Right atrium auricular region (tissue), 2 donors: ENCODE measurements at places on chromosomes 7 and 10. TPM values are rescaled to one million over a fixed set of nuclear protein-coding genes. Genes with fewer than 3 reads are reported as not detected.

DNA sequence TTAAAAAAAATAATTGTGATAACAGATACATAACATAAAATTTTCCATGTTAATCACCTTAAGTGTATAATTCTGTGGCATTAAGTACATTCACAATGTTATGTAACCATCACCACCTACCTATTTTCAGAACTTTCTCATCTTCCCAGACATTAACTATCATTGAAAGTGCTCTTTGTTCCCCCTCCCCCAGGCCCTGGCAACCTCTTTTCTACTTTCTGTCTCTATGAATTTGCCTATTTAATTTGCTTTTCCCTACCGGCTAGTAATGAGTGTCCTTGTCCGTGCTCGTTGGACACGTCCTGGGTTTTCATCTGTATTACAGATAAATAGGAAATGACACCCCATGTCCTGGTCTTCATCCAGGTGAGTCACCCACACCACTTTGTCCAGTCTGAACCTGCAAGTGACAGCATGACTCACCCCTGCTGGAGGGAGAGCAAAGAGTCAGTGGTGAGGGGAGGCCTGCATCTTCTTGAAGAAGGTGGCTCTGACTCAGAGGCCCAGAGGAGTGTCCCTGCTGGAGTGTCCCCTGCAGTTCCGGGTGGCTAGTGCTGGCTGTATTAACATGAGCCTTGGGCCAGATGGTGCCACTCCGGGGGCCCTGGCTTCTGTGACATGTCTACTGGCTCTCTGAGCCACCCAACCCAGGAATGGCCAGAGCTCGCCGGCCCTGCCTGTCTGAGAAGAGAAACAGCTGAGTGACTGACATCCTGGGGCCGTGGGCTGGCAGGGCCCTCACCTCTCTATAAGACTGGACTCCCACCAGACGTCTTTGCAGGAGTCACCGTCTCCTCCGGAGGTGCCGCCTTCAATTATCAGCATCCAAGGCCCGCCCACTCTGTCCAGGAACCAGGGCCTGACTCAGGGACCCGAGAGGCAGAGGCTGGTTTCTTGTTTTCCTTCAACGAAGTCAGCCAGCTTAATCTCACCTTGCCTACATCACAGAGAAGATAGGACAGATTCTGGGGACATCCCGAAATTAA, 503.2 kb upstream of the MKI67 start:
- no peak for DNase-seq
- H3K4me1 ChIP-seq = no peaks in the 10 kb centered on the region
- H3K27ac ChIP-seq = no peak overlapping the region

Gene UCMA
- not detected for total RNA-seq

Gene SPDYE11
- not detected for total RNA-seq

DNA sequence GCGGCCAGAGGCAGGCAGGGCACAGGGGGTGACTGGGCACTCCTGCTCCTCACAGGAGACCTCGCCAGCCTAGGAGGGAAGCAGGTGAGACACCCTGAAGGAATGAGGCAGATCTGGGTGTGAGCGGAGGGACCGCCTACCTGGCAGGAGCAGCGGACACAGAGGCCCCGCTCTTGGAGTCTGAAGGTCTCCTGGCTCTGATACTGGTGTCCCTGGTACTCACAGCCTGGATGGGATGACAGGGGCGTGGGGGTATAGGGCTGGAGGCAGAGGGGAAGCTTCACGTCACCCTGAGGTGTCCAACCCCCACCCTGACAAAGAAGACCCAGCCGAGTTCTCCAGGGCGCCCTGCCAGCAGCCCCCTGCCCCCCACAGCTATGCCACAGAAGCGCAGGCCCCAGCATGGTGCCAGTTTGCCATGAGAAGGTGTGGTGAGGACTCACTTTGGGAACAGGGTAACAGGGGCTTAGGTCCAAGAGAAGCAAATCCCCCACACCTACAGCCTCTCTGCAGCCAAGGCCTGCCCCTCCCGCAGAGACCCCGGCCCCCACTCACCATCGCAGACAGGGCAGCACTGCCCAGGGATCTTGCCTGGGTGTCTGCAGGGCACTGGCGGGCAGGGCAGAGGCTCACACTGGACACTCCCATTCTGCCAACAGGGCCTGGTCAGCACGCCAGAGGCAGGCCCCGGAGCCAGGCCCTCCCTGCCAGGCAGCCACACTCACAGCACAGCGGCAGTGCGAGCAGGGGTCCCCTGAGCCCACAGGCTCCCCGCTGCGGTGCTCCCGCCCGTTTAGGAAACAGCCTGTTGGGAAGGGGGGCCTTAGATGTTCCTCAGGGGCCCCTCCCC, 17.0 kb downstream of the KCP start:
- H3K27me3 ChIP-seq = peaks cover 6% of the 10 kb centered on the region
- H3K36me3 ChIP-seq = no peaks in the 10 kb centered on the region
- no peak overlapping the region for H3K4me3 ChIP-seq
- no peak overlapping the region for H3K27ac ChIP-seq
